ENCODE measurements at places on chromosomes 2 and 18. TPM values are rescaled to one million over a fixed set of nuclear protein-coding genes. Genes with fewer than 3 reads are reported as not detected.
A peak's percentile ranks its signal among the peaks of the same experiment; 100 is the strongest.

The IL1RL1 gene
- total RNA-seq = 0.84 TPM

The INPP5D gene
- total RNA-seq = 43.6 TPM

GRCh38 chr2:54770676-54771075 lies 47.2 kb downstream of the EML6 start:
- DNase-seq = peak; percentile 26
- H3K4me3 ChIP-seq = no peak overlapping the region
- peaks cover 9% of the 10 kb centered on the region for H3K4me1 ChIP-seq
- no peaks in the 10 kb centered on the region for H3K27me3 ChIP-seq

- no peak overlapping the region for H3K27ac ChIP-seq
- no peaks in the 10 kb centered on the region for H3K36me3 ChIP-seq
- H3K4me3 ChIP-seq = no peak overlapping the region
Measured at GRCh38 chr2:207869784-207870778, 100.4 kb upstream of the FZD5 start.
